T-helper 22 cell (primary cell): ENCODE measurements at places on chromosomes 6 and 20.

- DNase-seq: no peak
These were observed 27.0 kb downstream of the LAMA4 start for GRCh38 chr6:112227411-112227810.

DNA sequence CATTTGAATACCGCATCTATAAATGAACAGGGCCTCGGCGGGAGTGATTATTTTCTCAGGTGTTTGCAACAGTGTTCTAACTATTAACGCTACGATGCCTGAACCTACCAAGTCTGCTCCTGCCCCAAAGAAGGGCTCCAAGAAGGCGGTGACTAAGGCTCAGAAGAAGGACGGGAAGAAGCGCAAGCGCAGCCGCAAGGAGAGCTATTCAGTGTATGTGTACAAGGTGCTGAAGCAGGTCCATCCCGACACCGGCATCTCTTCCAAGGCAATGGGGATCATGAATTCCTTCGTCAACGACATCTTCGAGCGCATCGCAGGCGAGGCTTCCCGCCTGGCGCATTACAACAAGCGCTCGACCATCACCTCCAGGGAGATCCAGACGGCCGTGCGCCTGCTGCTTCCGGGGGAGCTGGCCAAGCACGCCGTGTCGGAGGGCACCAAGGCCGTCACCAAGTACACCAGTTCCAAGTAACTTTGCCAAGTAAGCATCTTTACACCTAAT lies 70.9 kb downstream of the HFE start:
- peak; percentile 57 for DNase-seq

- no peak for DNase-seq
These were observed 1.4 kb upstream of the BPIFB2 start for GRCh38 chr20:33005908-33006775.

- no peak for DNase-seq
These were observed 417.3 kb downstream of the LMBRD1 start for GRCh38 chr6:69379518-69379917.

DNA sequence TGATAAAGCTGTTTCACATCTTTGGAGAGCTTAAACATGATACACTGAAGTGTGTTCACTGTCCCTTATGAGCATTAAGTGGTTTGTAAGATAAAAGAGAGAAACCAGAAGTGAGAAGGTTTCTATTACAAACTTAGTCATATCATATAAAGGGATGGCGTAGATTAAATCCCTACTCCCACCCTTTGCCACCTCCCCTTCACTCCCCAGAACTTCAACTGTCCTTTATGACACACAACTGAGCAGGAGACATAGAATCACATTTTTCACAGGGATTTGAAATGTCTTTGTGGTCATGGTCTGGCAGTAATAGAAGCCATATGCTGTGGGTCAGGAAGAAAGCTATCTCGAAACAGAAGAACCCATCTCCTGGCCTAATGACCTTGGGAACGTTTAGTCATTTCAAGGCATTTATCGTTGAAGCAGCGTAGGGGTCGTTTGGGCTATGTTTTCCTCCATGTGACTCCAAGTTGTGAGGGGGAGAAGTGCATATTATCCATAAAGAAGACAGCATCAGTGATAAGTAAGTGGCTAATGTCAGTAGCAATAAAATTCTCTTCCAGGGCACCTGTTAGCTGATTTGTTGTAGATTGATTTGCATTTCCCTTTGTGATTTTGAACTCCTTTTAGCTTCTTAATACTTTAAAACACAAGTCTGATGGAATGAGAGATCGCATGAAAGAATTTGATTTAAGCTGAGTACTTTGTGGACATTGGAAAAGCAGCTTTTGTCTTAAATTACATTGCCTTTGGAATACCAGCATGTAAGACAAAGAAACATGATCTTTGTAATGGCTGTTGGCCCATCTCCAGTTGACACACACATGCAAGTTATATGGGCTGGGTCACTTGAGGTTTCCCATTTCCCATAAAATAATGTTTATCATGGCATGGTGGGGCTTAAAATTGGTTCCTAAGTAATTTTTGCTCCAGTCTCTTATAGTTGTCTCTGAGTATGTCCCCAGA lies 501.5 kb upstream of the FLRT3 start:
- no peak for DNase-seq

GRCh38 chr20:58664331-58664730 lies 13.2 kb downstream of the STX16 start:
- DNase-seq: no peak

DNA sequence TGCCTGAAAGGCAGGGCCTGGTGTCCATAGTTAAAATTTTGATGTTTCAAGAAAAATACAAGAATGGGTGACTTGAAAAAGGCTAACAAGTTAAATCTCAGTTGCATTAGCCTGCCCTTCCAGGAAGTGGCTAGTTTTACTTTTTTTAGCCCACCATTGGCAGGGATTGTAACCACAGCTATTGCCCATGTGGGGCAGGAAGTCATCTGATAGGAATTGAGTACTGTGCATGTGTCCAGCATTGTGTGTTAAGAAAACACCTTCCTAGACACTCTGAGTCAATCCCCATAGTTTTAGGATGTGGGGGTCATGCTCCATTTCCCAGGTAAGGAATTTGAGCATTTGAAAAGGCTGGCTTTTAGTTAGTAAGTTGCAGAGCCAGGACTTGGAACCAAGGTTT lies 26.9 kb downstream of the LYRM2 start:
- DNase-seq: no peak

- no peak for DNase-seq
These were observed 49.6 kb downstream of the TCP11 start for GRCh38 chr6:35091346-35092083.

GRCh38 chr6:147525519-147526209 lies 17.2 kb downstream of the SAMD5 start:
- DNase-seq: no peak

DNA sequence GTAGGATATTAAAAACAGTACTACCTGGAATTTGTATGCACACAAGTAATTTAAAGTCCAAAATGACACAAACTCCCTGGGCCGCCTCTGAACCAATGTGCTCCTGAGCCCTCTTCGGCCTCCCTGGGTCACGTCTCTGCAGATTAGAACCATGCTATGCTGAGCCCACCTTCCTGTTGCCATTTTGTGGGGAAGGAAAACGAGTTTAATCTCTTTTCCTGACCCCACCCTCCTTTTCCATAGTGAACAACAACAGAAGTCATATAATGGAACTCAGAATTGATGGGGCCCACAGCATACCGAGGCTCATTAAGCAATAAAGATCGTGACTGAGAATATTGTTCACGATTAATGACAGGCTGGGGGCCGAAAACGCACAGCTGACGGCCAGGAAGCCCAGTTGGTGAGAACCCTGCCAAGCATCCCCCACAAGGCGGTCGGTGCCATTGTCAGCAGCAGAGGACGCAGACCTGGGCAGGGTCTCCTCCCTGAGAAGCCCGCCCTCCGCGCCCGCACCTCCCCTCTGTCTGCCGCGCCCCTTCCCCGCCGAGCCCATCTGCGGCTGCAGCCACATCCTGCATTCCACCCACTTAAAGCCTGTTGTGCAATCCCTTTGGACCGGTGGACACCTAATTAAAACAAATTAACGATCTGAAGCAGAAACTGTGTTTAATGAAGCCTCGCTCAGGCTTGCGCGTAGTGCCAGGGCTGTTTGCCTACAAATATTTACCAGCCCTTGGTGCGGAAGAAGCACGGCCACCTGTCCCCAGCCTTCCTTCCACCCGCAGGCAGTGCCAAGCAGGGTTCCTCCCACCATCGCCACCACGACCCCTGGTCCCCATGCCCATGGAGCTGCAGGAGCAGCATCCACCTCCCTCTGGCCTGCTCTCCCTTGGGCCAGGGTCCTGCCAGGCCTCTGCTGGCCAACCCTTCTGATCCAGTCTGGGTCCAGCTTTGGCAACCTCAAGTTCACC lies 68.1 kb downstream of the DLL1 start:
- no peak for DNase-seq

DNA sequence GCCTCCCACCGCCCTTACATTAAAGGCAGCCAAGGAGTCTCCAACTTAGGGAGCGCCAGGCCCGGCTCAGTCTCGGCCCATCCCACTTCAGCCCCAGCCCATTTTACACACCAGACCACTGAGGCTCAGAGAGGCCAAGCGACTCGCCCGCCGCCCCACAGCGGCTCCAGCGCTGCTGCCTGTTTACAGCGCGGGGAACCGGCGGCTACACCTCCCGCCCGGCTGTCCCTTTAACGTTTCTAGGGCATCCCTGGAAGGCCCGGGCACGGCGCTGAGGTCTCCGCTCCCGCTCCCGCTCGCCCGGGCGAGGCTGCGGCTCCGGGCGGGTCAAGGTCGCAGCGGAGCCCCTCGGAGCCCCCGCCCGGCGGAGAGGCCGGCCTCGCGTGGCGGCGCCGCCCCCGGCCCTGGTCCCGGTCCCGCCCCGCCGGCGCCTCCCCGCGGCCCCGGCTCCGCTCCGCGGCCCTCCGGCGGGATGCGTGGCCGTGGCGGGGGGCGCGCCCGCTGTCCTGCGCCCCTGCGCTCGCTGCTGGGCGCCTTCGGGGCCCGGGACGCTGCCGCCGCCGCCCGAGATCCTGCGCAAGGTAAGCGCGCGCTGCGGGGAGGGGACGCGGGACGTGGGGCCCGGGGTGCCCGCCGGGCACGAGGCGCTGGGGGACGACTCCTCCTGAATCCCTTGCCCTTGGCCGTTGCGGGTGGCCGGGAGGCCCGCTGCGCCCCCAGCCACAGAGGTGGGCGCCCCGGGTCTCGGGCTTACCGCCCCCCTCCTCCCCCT lies 27.1 kb upstream of the PHACTR3 start:
- DNase-seq: no peak

- no peak for DNase-seq
These were observed 193.7 kb downstream of the EYA2 start for GRCh38 chr20:47088335-47088734.

DNA sequence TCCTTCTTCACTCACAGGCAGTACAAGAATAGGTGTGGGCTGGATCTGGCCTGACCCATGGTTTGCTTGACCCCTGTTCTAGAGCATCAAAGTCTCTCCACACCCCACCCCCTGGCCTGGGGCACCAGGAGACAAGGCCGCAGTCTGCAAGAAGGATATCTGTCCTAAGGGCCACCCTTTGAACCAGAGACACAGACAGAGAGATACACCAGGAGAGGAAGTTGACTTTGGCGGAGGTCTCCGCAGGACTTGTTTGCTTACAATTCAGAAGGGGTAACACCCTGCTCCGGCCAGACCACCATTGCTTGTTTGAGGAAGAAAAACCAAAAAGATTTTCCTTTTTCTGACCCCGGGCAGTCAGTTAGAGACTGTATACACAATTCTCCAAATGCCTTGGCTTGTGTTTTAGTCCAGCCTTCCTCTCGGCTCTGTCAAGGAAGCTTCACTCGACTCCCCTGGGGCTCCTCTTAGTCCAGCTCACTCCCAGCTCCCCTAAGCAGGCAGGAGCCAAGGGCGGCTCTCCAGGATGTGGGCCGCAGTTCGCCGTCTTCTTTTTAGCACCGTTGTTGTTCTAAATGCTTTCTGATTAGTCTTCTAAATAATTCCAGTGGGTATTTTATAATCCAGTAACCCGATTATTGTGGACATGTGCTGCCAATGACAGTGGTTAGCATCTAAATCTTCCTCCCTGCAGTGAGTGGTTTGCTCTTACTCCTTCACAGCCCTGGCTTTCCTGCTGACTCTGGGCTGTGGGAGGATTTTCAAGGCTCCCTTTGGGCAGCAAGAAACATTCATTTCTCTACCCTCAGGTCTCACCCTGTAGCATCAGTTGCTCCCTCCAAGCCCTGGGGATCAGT lies 58.6 kb upstream of the MRPS10 start:
- DNase-seq: no peak

GRCh38 chr6:36337814-36338213 lies 1.1 kb upstream of the BNIP5 start:
- no peak for DNase-seq

DNA sequence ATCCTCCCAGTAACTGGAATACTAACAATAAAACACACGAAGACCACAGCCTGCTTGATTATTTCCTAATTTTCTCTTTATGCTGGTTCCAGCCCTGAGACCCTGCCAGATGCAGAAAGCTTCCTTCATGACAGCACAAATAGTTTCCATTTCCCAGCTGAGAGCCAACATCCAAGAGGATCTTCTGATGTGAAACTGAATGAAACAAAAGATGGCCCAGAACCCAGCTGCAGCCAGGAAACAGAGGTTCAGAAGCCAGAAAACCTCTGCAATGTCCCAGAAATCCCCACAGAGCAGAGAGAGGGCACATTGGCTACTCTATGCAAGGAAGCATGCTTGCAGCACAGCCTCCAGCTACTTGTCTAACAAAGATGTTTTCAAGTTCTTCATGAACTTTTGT lies 61.8 kb upstream of the PLEKHG1 start:
- DNase-seq: no peak

GRCh38 chr6:100101644-100102043 lies 107.6 kb upstream of the MCHR2 start:
- no peak for DNase-seq

GRCh38 chr20:46720776-46721425 lies 11.5 kb downstream of the SLC2A10 start:
- DNase-seq: no peak

DNA sequence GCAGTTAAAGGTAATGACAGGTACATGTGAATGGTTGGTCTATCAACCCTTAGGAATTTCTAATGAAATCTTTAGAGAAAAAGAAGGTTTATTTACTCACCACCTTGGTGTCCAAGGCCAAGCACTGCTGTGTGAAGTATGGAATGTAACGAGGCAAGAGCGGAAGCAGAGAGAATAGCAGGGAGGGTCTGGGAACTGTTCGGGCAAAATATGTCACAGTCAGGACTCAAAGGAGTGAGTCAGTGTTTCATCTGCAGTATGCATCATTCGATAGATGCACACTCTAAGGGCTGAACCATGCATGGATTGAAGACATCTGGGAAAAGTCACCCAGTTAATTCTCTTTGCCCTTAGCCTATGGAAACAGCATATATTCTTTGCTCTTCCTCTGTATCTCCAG lies 33.2 kb downstream of the ADGRF5 start:
- DNase-seq: no peak

DNA sequence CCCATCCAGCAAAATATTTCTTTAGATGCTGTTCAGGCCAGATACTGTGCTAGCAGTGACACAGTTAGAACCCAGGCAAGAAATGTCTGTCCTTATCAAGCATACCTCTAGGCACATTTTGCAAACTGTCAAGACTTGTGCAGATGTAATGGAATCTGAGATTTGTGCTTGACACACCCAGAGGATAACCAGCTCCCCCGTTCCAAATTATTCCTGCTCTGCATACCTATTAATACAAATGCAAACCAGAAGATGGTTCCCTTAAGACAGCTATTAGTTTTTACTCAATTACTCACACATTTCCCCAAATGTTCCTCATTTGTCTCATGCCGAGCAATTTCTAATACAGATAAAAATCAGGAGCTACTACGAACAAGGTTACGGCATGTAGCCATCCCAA lies 40.4 kb downstream of the ATXN1 start:
- DNase-seq: no peak

DNA sequence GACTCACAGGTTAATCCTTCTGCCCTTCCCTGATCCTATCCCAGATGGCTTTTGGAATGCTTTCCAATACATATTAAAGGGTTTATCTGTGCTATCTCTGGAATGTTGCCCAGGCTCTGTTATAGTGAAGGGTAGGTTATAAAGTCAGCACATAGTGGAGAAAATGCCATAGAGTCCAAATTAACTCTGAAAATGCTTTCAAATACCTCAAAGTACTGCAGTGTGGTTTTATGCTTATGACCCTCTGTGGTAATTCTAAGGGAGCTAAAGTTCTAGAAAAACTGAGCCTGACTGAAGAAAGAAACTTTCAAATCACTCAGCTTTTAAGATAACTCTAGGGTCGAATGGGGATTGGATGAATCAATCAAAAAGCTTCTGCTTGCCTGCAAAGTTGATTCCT lies 159.8 kb downstream of the PLCB1 start:
- no peak for DNase-seq

- no peak for DNase-seq
These were observed 134.1 kb downstream of the RFPL4B start for GRCh38 chr6:112481211-112481610.

GRCh38 chr6:5201271-5201670 lies 59.5 kb downstream of the LYRM4 start:
- no peak for DNase-seq

- DNase-seq: no peak
These were observed 55.3 kb upstream of the BTN3A2 start for GRCh38 chr6:26309731-26310142.
